ENCODE measurements at places on chromosomes 16 and 17. TPM values are rescaled to one million over a fixed set of nuclear protein-coding genes. Genes with fewer than 3 reads are reported as not detected.

INCA1 gene
- 0.33 TPM for total RNA-seq

TMIGD1 gene
- not detected for total RNA-seq

TPSD1 gene
- total RNA-seq, result not detected

CCDC137 gene
- total RNA-seq, result 6.2 TPM

KRTAP1-1 gene
- total RNA-seq, result not detected

CHST5 gene
- not detected for total RNA-seq
